Left kidney (tissue), 8 donors: ENCODE measurements at places on chromosomes 13 and 19. TPM values are rescaled to one million over a fixed set of nuclear protein-coding genes. Genes with fewer than 3 reads are reported as not detected.

The PRTN3 gene
- 0.67 TPM for polyA plus RNA-seq

The FGF22 gene
- polyA plus RNA-seq: 0.60 TPM

DNA sequence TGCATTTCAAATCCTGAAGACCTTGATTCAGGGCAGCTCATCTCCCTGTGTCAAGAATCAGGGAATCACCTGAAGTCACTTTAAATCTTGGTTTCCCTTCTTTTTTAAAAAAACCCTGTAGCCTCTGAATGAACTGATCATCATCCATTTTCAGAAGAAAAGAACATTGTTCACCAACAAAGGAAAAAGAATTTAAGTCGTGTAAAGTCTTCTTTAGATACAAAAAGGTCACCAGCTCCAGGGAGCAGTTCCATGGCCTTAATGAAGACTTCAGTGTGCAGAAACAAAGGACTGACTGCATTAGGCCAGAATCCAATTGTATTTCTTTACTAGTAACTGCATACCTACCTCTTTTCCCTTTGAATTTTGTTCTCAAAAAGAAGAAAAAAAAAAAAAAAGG lies 245.0 kb downstream of the ABCC4 start:
- no peak for DNase-seq

DNA sequence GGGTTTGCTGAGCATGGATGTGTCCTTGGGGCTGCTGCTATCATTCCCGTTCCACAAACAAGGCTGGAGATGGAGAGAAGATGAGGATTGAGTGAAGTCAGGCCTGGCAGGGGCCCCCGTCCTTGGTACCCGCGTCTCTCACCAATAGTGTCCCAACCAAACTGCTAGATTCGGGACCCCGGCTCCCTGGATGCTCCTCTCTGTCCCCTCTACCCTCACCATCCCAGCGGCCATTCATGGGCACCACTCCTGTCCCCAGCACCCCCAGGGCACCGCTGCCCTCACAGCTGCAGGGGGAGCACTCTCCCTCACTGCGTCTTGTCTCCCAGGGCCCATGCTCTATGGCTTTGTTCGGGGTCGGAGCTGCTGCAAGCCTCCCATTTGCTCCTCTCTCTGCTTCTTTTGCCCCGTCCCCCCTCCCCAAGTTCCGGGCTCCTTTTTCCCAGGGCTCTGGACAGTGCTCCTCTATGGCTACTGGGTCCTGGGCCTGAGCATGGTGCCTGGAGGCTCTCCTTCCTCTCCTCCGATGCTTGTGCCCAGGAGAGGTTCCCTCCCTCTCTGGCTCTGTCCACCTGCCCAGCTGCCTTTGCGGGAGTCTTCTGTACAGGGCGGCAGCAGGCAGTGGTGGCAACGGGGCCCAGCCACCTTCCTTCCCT lies 219.5 kb downstream of the TEX29 start:
- DNase-seq: no peak

GRCh38 chr13:28723806-28724205 lies 5.0 kb upstream of the SLC46A3 start:
- no peak for DNase-seq

DNA sequence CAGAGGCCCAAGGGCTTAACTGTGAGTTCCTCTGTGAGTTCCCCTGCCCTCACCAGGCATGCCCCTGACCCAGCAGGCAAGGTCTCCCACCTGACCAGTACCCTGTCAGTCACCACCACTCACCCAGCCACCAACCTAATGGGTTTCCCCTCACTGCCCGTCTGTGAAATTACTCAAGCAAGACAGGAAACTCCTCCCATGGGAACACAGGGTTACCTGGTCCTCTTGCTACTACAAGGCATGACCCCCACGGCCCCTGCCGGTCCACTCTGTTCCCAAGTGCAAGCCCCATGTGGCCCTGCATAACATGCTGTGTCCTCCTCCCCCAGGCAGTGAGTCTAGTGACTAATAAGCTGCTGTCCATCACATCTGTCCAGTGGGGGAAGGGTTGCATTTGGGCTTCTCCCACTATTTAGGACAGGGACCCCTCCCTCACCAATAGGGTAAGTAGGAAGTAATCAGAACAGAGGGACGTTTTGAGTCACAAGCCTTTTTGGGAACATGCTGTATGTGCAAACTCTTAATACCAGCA lies 8.0 kb upstream of the DHRS12 start:
- DNase-seq: no peak

DNA sequence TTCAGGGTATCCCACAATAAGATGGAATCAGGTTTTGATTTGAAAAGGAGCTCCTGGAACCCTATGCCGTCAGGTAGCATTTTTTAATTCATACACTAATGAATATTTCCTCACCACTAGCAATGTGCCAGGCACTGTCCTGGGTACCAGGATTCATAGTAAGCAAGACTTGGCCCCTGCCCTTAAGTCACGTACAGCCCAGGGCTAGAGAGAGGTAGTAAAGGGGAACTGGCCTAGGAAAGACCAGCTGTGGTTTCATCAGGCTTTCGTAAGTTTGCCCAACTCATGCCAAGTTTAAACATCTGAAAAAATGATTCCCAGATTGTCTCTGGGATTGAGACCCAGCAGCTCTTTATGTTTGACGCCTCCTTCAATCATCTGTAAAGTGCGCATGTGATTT lies 45.9 kb upstream of the AMER2 start:
- no peak for DNase-seq

DNA sequence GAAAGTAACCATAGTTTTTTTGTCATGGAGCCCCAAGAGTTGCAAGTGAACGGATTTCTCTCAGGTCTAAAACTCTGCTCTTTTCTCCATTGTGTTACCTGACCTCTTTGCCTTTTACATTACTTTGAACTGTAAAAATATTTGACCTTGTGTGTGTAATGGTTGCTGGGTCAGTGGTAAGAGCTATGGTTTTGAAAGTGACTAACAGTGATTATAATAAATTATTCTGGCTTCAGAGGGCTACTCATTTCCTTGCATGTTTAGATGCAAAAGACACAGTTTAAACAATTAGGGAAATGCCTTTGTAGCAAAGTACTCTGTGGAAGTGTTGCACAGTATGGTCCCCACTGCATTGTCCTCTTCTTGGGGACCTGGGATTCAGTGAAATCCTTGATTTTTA lies 29.3 kb upstream of the PSG8 start:
- no peak for DNase-seq
